ENCODE measurements at places on chromosomes 3 and 15.

- DNase-seq: no peak
Measured at GRCh38 chr3:126111566-126112475, 27.9 kb upstream of the SLC41A3 start.

DNA sequence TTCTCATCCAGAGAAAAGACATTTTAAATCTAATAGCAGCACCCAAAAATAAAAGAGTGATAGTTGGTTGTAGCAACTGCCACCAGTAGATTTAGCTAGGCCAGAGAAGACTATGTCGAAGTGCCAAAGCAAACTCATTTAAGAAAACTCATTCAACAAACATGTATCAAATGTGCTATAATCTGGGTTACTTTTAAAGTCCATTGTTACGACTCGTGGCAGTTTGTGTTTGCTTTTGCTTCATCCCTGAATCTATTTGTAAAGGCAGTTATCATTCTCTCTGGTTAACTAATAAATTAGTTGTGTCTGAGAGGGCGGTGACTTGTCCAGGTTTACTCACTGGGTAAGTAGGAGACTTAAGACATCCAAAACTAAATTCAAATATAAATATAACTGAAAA, 159.4 kb downstream of the ZIC4 start:
- DNase-seq: peak; percentile 49

DNA sequence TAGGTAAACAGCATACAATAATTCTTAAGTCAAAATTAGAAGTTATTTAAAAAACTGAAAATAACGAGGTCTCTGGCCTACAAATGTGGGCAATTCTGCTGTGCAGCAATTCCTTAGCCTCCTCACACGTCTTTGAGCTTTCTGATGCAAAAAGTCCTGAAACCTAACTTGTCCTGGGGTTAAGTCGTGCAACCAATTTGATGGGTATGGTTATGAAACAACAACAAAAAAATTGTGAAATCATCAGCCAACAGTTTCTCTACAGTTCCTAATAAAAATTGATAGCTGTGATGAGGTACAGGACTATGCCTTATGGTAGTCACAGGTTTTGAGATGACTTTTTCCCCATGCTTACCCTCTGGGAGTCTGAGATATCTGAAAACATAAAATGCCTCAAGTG, 6.5 kb upstream of the GLB1 start:
- no peak for DNase-seq

DNA sequence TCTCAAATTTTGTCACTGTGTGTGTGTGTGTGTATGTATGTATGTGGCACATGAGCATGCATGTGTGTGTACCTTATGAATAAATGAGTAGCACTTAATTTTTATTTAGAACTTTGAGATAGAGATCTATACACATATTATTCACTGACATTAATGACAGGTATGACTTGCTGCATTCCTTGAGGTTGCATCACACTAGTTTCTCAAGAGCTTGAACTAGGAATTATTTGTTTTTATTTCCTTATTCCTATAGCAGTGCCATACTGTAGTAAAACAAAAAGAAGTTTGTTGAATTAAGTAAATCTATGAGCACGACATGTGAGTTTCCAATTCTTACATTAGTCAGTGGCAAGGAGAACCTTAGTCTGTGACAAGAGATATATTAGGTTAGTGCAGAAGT, 943.9 kb downstream of the ROBO1 start:
- DNase-seq: peak; percentile 69

DNA sequence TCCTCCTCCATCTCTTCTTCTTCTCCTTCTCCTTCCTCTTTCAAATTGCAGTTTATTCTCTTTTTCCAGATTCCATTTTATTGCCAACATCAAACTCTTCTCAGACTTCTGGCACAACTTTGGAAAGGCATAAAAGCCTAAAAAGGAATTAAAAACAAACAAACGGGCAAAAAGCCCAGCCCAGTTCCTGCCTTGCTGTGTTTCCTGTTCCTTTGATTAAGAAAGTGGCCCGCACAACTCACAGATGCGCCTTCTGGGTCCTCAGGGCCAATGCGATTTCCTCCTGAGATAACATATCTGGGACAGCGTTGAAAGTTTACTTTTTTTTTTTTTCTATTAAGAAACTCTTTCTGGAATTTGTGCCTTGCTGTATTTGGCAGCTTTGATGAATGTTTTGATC, 158.7 kb upstream of the UBE3A start:
- no peak for DNase-seq

DNA sequence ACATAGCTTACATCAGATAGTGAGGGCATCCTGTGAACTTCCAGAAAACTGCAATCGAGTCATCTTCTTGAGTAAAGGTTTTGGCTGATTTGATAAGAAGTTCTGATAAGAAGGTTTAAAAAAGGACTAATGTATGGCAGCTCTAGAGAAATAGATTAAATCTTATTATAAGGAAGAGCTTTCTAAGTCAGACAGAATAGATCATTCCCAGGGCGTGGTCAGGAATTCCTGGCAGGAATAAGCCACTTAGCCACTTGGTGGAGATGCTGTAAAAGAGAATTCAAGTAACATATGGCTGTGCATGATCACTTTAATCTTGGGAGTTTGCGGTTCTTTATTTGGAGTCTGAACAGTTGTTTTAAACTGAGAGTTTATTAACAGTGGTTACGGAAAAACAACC, 17.4 kb downstream of the PGBD4 start:
- peak; percentile 60 for DNase-seq

- DNase-seq: no peak
Measured at GRCh38 chr15:101315736-101316135, 20.7 kb upstream of the SNRPA1 start.

GRCh38 chr3:183815563-183815940, 9.8 kb downstream of the MAP6D1 start:
- no peak for DNase-seq

DNA sequence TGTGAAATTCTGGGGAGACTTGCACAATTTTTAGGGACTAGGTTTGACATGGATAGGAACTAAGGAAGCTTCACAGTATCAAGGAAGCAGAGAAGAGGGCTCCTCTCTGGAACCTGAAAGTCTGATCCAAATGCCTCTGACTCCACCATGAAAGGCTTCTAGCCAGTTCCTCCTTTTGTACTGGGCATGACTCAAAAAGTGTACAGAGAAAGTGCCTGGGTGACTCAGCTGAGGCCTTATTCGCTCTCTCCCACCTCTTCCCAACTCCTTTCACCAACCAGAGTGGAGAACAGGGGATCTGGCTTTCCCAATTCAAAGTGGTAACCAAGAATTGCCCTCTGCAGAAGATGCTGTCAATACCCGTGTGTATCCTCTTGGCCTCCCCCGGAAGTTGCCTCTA, 342.9 kb upstream of the PROK2 start:
- peak; percentile 48 for DNase-seq

- DNase-seq: no peak
Measured at GRCh38 chr3:139585820-139586219, 46.3 kb upstream of the RBP1 start.

- DNase-seq: peak; percentile 37
Measured at GRCh38 chr3:159482241-159482993, 506.2 kb upstream of the IL12A start.

DNA sequence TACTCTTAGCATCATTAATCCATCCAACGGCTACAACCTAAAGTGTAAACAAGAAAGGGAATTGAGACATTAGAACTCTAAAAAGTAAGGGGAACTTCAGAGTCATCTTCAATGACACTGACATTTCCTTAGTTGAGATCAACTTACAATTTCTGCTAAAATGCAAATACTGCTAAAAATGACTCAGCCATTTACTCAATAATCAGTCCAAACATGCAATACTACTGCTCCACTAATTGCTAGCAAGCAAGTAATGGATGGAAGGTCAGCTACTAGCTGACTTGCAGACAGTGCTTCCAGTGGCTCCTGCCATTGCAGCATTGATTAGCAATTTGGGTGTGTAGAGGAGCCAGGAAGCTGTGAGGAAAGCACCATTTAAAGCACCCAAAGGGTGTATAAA, 28.4 kb downstream of the CD200R1L start:
- DNase-seq: peak; percentile 60

DNA sequence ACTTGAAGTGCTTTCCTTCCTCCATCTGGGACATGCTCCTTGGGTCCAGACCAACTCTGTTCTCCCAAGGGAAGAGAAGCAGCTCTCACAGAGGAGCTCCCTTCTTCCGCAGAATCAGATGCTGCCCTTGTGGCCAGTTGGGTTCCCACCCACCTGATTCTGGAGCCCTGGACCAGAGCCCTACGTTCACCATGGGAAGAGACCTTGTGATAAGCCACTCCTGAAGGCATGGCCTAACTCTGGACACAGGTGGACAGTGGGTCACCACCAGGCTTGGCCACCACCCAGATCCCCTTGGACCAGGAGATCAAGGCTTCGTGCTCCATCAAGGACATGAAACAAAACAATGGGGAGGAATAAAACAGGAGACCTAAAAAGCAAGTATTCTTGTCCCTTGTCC, 172.2 kb downstream of the RPLP1 start:
- DNase-seq: no peak

- no peak for DNase-seq
Measured at GRCh38 chr15:90819850-90820249, 48.5 kb upstream of the FURIN start.

GRCh38 chr3:72462595-72463011, 385.6 kb downstream of the SHQ1 start:
- no peak for DNase-seq

DNA sequence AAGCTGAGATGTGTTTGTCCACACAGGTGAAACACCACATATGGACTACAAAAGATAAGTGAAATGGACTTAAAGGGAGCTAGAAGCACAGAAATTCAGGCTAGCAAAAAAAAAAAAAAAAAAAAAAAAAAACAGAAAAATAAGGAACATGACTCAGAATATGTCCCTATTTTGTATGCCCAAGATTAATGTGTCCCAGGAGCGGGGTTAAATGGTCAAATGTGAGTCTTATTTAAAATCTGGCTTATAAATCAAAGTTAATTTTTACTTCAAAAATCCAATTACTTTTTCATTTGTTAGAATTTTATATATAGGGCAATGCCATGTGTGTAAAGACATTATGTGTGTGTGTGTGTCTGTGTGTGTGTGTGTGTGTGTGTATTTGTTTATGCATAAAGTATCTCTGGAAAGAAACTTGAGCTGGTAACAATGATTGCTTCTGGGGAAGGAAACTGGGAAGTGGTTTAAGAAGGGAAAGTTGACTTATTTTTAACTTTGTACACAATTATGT, 986.5 kb downstream of the ROBO2 start:
- peak; percentile 23 for DNase-seq

DNA sequence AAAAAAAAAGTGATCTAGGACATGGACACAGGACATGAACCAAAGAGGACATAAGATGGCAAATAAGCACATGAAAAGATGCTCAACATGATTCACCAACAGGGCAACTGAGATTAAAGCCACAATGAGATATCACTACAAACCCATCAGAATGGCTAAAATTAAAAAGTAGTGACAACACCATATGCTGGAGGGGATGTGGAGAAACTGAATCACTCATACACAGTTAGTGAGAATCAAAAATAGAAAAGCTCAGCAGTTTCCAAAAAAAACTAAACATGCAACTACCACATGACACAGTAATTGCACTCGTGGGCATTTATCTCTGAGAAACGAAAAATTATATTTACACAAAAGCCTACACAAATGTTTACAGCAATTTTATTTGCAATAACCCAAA, 27.9 kb upstream of the ACKR4 start:
- peak; percentile 50 for DNase-seq

GRCh38 chr3:30578479-30578878, 27.9 kb upstream of the TGFBR2 start:
- peak; percentile 93 for DNase-seq

- DNase-seq: no peak
Measured at GRCh38 chr3:64262574-64263114, 37.4 kb upstream of the PRICKLE2 start.

DNA sequence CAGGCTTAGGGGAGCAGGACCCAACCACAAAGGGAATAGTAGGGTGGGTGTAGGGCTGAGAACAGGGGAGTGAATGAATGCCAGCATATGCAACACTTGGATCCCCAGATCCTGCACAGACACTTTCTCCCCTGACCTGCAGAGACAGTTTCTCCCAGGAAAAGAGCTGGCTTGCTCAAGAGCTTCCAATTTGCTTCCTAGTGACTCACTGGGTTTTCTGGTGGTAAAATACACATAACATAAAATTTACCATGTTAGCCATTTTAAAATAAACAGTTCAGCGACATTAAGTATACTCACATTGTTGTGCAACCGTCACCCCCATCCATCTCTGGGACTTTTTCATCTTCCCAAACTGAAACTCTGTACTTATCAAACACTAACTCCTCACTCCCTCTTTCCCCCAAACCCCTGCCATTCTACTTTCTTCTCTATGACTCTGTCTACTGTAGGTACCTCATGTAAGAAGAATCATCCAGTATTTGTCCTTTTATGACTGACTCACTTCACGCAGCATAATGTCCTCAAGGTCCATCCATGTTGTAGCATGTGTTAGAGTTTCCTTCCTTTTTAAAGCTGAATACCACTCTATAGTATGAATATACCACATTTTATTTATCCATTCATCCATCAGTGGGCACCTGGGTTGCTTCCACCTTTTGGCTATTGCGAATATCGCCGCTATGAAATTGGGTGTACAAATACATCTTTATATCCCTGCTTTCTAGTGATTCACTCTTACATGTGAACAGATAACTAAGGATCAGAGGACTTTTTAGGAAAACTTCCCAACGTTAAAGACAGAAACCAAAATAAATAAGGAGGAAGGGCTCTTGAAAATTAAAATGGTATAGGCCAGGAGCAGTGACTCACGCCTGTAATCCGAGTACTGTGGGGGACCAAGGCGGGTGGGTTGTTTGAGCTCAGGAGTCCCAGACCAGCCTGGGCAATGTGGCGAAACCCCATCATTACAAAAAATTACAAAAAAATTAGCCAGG, 95.6 kb upstream of the TJP1 start:
- peak; percentile 71 for DNase-seq

GRCh38 chr15:75049392-75049791, 26.0 kb downstream of the PPCDC start:
- peak; percentile 43 for DNase-seq

DNA sequence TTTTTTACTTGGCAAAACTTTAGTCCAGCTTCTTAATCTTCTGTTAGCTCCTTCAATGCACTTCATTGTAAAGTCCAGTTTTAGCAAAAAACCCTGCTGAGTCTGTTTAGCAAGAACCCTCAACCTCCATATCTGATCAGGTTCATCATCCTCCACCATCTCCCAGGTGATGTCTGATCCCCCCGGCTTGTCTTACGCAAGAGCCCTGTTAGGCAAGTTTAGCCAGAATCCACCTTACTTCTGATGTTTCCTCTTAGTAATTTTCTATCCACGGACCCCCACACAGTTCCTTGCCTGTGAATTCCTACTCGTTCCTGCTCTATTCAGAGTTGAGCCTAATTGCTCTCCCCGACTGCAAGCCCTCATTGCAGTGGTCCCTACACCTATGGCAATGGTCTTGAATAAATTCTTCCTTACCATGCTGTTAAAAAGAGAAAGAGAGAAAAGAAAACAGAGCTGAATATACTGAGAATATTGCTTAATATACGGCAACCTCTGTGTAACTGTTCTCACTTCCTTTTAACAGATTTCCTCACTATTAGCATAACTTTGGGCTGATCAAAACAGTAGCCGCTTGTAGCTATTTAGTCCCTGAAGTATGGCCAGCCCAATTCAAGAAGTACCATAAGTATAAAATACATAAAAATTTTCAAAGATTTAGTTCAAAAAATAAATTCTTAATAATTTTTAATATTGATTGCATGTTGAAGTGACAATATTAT, 78.7 kb upstream of the MME start:
- DNase-seq: no peak

GRCh38 chr3:63395960-63396359, 117.9 kb downstream of the SYNPR start:
- DNase-seq: no peak

- peak; percentile 77 for DNase-seq
Measured at GRCh38 chr3:29057326-29057725, 223.5 kb upstream of the RBMS3 start.
